Frontal cortex (tissue), 4 donors: ENCODE measurements at places on chromosomes 6 and 20.

- no peak for DNase-seq
Measured at GRCh38 chr20:48738399-48739304, 89.1 kb downstream of the PREX1 start.

- no peak for DNase-seq
Measured at GRCh38 chr6:6643398-6643797, 54.9 kb downstream of the LY86 start.

DNA sequence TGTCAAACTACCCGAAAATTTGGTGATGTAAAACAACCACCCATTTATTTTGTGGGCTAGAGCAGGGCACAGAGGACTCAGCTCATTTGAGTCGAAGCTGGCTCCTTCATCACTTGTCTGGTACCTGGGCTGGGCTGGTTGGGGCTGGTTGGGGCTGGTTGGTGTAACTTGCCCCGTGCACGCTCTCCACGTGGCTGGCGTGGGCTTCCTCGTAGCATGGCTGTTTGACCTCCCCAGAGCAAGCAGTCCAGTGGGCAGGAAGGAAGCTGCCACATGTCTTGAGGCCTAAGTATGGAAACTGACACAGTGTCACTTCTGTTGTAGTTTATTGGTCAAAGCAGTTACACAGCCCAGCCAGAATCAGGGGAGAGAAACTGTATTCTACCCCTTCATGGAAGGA, 27.1 kb downstream of the BCAS4 start:
- no peak for DNase-seq

GRCh38 chr20:35907017-35907701, 47.1 kb downstream of the SCAND1 start:
- DNase-seq = no peak

DNA sequence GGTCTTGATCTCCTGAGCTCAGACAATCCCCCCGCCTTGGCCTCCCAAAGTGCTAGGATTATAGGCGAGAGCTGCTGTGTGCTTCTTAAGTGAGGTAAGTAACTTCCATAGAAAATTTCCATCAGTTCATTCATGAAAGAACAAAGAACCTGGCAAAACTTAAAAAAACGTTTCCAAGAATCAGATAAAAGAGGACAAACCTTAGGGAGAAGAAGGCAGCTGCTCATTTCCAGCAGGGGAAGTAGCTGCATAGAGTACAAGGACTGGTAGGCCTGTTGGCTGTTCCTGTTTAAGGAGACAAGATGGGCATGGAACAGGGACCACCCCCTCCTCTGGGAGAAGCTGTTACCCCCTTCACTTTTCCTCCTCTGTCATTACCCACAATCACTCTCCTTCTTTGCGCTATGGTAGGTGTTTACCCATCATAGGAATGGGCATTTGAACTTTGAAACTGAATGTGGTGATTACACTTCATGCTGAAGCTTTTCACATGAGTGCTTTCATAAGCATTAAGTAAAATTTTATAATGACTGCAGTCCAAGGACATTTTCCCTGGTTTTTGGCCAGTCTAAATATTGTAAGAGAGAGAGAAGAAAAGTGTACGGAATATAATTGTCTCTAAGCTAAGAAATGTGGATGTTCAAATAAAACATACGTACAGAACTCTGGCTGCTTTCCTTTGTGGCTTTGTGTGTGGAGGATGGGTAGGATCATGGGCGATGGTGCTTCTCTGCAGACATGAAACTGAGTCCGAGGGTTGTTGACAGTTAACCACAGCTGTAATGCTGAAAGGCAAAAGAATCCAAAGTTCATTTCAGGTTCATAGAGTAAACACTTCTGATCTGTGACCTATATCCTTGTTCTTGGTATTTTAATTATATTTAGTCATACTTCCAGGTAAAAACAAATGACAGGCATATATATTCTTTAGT, 56.4 kb downstream of the CCN2 start:
- no peak for DNase-seq

DNA sequence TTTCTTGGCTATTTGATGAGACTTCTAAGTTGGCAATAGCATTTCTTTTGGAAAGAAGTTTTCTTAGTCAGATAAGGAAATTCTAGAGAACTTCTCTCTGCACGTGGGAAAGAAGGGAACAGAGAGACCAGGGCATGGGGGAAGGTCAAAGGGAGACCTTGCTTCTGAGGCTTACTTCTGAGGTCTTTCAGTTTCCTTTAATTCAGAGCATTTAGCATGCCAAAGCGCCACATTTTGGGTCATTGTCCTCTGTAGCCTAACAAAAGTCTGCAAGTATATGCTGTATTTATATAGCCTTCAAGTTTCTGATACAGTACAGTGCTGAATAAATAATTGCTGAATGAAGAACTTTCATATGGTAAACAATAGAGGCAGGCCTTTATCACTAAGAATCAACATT, 95.6 kb downstream of the SAMD3 start:
- no peak for DNase-seq

- no peak for DNase-seq
Measured at GRCh38 chr20:24379484-24379927, 89.9 kb upstream of the SYNDIG1 start.

- no peak for DNase-seq
Measured at GRCh38 chr20:48541581-48542071, 286.2 kb downstream of the PREX1 start.

- peak; percentile 47 for DNase-seq
Measured at GRCh38 chr6:7052443-7053011, 55.2 kb upstream of the RREB1 start.

DNA sequence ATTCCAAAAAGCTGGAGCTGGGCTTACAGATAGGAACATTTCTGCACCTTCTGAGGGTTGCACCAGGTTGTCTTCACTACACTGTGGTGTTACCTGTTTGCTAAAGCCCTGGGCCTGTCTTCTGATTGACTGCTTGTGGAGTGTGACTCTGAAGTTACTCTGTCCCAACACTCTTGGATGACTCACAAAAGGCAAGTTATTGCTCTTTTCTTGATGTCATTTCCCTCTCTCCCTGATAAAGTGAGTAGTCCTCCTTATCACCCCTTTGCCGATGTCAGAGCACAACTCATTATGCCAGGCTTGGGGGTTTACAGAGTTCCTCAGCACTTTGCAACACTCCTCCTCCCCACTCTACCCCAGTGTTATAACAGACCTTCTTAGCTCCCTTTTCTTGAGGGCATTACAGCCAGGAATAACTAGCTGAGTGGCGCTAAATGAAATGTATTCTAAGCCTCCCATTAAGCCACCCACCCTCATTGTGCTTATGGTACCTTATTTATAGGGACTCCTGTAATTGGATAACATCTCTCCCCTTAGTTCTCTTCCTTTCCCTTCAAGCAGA, 36.1 kb upstream of the NKX2-4 start:
- DNase-seq = no peak

DNA sequence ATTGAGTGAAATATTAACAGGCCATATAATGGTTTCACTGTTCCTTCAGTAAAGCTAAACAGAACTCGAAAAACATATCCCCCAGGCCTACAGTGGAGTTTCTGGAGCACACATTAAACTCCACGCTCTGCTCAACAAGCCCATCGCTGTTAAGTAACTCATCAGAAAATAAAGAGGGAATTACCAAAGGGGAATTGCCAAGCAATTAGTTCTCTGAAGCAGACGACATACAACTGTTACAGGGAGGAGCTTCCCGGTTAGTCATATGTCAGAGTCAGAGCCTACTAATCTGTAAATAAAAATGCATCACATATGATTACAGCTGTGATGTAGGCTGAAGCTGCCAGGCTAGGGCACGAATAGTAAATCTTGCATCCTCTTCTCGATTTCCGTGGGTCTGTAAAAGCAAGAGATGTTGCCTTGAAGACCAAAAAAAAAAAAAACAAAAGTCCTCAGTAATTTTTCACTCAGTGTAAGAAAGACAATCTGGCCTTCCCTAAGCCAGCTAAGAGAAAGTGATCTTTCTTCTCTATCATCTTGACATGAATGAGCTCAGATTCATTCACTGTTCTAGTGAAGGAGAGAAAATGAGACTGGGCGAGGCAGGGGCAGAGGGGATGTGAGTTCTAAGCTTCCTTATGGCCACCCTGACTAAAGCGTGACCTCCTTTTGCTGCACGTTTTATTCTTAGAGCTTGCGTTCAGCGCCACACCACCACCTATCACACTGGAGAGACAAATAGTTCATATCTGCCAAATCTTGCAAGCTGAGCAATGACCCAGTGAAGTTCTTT, 13.8 kb downstream of the ATXN1 start:
- DNase-seq = no peak
